ENCODE measurements at places on chromosomes 4 and X.

- DNase-seq, result no peak
Observed at GRCh38 chrX:26954029-26954428, 509.1 kb downstream of the PPP4R3C start.

- no peak for DNase-seq
Observed at GRCh38 chrX:38799995-38800580, 1.2 kb upstream of the MID1IP1 start.

- no peak for DNase-seq
Observed at GRCh38 chrX:53135581-53135980, 41.6 kb downstream of the KANTR start.

GRCh38 chr4:15704129-15704528 is 1.3 kb downstream of the BST1 start:
- DNase-seq, result no peak

- peak; percentile 3 for DNase-seq
Observed at GRCh38 chr4:157012781-157013180, 41.2 kb upstream of the PDGFC start.

DNA sequence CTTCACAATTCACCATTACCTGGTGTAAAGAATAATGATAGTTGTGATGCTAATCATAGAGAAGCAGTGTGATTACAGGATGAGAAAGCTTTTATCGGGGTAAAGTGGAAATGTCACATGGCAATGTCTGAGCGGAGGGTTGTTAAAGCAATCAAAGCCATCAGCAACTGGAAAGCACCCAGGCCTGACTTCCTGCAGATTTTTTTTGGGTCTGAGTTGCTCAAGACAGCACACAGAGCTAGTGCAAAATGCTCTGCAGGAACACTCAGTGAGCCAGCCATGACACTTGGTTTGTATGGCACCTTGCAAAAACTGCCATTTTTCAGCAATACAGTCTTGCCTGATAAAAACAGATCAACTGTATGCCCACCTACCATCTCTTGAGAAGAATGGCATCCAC is 152.9 kb downstream of the COL4A6 start:
- DNase-seq, result no peak

DNA sequence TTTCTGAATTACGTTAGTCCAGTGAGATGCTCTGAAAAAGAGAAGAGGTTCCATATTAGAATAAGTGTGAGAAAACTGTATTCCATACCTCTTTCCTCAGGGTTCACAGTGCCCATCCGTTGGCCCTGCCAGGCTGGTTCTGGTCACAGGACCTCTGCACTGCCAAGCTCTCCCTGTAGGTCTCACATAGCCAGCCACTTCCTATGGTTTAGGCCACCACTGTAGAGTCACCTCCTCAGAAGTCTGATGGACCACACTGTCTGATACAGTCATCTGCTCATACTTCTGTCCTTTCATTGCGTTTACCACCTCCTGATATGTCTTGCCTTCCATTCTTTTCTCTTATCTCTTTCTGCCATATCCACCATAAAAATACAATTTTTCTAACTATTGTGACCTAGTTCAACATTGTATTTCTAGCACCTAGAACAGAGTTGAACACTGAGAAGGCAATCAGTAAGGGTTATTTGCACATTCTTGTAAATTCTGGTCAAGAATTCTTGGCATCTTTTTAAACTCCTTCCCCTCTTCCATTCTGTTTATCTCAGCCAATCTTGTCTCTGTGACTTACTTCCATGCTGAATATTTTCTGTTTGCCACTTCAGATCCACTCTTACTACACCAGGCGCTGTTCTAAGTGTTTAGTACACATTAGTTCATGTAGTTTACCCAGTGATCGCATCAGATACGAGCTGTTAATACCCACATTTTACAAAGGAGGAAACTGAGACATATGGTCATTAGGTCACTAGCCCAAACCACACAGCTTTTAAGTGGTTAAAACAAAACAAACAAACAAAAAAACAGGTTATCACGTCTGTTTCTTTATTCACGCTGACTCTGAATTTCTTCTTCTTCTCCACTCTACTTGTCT is 125.6 kb downstream of the CBR4 start:
- no peak for DNase-seq

DNA sequence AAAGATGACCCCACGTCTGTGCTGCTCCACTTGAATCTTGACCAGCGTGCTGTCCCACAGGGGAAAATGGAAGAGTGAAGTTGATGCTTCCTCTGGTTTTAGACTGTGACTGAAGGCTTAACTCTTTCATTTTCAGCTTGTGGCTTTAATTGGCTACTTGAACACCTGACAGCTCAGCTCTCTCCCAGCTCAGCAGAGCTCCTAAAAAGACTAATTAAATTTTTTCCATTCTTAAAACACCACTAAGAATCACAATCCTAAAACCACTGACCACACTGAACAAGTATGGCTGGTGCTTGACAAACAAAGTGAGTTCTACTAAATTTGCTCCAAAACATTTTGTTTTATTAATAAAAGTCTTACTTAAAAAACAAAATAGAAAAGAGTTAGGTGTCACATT is 71.7 kb downstream of the SRPX start:
- no peak for DNase-seq

DNA sequence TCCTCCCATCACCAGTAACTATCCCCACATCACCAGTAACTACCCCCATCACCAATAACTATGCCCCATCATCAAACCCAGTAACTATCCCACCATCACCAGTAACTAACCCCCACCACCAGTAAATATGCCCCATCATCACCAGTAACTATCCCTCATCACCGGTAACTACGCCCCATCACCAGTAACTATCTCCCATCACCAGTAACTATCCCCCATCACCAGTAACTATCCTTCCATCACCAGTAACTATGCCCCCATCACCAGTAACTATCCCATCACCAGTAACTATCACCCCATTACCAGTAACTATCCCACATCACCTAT is 2.9 kb downstream of the ASMTL start:
- DNase-seq, result no peak

DNA sequence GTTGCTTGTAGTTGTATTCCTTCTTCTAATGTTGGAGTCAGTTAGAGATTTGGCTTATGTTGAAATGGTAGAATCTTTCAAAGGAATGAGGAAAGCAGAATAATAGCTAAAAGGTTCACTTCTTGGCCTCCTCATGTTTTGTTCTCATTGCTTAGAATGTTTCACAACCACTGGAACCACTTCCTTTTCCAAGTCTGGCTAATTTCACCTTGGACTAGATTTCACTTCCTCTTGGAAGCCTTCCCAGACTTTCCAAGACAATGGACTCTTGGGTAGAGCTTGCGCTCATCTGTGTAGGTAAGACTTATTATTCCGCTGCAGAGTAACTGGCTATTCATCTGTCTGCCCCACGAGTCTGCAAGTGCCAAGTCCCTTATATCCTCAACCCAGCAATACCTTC is 8.3 kb downstream of the SPATA18 start:
- DNase-seq, result no peak

DNA sequence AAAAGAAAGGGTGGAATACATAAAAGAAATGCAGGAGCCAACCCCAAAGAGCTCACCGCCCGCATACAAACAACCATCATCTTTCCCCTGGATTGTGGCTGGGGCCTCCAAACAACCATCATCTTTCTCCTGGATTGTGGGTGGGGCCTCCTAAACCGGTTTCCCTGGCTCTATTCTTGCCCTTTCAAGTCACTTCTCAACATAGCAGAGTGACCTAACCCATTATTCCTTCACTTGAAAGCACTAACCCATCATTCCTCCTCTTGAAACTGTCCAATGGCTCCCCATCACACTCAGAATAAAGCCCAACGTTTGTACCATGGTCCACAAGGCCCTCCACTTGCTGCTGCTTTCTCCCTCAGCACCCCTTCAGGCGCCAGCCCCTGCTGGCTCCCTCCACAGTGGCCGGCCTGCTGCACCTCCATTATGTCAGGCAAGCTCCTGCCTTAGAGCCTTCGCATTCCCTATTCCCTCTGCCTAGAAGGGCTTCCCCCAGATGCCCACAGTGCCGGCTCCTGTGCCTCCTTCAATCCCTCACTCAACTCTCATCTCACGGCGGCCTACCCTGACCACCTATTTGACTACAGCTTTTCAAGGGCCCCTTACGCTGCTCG is 24.1 kb downstream of the SMIM43 start:
- no peak for DNase-seq

GRCh38 chrX:12874581-12874980 is 7.7 kb downstream of the TLR7 start:
- DNase-seq, result no peak

DNA sequence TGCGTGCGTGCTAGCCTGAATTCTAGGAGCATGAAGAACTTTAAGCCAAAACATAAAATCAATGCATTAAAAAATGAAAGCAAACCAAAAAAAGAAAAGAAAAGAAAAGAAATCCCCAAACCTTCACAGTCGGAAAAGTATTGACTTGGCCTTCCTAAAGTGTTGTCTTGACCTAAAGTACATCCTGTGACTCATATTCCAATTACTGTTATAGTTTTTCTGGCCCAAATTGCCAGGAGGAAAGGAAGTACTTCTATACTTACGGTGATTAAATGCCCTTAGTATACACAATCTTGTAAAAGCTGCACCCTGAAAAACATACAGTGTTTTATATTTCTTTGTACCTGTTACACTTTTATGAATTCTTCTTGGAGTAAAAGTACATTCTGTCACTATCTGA is 512.8 kb downstream of the ANKRD50 start:
- no peak for DNase-seq

GRCh38 chrX:72009731-72010130 is 99.1 kb downstream of the NHSL2 start:
- no peak for DNase-seq

- no peak for DNase-seq
Observed at GRCh38 chr4:151553874-151554273, 144.9 kb downstream of the FHIP1A start.

GRCh38 chrX:48560681-48561080 is 13.6 kb upstream of the RBM3 start:
- DNase-seq, result no peak

GRCh38 chrX:154441564-154441963 is 2.4 kb upstream of the FAM50A start:
- no peak for DNase-seq

DNA sequence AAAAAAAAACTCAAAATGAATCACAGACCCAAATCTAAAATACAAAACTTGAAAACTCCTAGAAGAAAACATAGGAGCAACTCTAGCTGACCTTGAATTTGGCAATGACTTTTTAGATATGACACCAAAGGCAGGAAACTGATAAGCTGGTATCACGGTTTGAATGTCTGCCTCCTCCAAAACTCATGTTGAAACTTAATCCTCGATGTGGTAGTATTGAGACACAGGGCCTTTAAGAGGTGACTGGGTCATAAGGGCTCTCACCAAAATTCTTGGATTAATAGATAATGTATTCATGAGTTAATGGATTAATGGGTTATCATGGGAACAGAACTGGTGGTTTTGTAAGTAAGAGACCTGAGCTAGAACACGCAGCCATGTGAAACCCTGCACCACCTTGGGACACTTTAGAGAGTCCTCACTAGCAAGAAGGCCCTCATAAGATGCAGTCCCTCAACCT is 40.5 kb downstream of the FRYL start:
- DNase-seq, result no peak

- DNase-seq, result no peak
Observed at GRCh38 chrX:67779099-67779498, 235.3 kb downstream of the AR start.

DNA sequence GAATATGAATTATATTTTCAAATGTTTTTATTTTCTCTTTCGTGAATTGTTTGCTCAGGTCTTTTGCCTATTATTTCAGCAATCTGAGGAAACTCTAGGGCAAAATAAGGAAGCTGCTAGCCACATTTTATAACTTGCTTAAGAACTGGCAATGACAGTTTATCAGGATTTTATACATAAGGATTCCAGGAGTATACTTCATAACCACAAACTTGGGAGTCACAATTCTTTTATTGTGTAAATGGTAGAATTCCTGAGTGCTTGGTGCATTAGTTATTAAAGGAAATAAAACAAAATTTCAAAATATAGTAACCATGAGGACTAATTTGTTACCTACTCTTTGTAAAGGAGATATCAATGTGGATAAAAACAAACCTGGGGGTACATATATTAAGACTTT is 54.4 kb downstream of the PALLD start:
- DNase-seq, result peak; percentile 52

DNA sequence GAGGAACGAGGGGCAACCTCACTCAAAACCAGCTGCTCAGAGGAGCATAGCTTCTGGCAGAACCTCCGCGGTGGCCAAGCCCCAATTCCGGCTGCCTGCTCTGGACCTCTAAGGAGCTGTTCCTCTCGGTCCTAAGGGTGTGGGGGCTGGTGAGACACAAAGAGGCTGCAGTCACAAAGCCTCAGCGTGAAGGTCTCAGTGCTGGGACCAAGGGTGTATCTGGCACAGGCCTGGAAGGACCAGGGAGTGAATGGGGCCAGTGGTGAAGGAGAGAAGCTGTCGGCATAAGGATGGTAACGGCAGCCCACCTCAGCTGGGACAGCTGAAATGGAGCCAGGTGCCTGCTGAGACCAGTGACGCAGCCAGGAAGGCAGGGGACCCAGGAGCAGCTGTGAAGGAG is 5.3 kb downstream of the PDE6B start:
- DNase-seq, result no peak

GRCh38 chrX:35046660-35047296 is 104.2 kb downstream of the FAM47B start:
- no peak for DNase-seq

DNA sequence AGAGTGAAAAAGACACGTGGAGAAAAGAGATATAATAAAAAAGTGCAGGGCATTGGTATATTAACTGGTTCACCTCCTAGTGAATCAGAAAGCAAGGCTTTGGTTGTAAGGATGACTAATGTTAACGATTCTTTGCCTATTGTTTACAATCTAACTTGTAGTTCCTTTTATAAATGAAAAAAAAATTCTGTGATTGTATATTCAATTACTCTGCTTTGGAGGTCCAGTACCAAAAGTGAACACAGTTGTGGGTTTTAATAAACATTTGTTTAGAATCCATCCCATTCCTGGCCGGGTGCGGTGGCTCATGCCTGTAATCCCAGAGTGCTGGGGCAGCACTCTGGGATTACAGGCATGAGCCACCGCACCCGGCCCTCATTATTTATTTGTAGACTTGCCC is 36.9 kb upstream of the PRSS12 start:
- no peak for DNase-seq

GRCh38 chrX:153448556-153449367 is 2.9 kb upstream of the TREX2 start:
- DNase-seq, result no peak

GRCh38 chr4:176303938-176304337 is 15.8 kb upstream of the SPCS3 start:
- DNase-seq, result no peak

DNA sequence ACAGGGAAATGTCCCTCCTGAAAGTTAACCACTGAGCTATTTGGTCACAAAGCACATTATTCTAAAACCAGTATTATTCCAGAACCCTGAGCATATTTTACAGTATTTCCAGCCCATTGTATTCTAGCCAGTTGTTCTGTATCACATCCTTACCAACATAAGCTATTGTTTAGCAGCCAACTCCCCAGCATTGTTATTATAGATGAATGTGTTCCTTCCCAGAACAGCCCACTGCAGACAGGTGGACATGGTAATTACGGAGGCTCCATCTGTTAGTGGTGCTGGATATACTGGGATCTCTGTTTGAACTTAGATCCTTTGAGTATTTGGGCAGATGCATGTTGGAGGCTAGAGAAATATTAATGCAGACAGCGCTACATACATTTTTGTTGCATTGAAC is 126.1 kb downstream of the MGST2 start:
- DNase-seq, result no peak

GRCh38 chr4:13902146-13902545 is 274.6 kb upstream of the BOD1L1 start:
- no peak for DNase-seq

GRCh38 chr4:129043523-129043922 is 49.8 kb downstream of the SCLT1 start:
- no peak for DNase-seq
